ENCODE measurements at places on chromosomes 4 and X. TPM values are rescaled to one million over a fixed set of nuclear protein-coding genes. Genes with fewer than 3 reads are reported as not detected.
A peak's percentile ranks its signal among the peaks of the same experiment; 100 is the strongest.

DNA sequence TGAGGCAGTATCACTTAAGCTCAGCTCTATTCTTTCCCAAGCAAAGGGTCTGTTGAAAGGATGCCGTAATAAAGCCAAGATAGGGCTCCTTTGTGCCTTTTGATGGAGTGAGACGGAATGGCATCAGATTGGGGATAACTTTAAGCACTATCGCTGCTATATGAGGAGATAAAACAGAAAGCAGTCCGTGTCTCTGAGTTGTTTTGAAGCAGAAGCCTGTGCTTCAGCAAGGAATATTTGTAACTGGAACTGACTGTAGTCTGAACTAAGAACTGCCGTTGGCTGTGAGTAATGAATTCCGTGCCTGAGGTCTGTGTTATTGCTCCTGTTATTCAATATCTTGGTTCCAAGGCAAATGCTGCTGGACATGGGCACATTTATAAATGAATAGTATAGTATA lies 297.4 kb downstream of the ANKRD50 start:
- no peaks in the 10 kb centered on the region for H3K36me3 ChIP-seq
- DNase-seq, result no peak
- no peaks in the 10 kb centered on the region for H3K4me1 ChIP-seq
- H3K4me3 ChIP-seq, result no peak overlapping the region

- H3K27ac ChIP-seq, result no peak within 1 kb of the TSS
- H3K27me3 ChIP-seq, result no peaks in the 10 kb centered on the region
- H3K36me3 ChIP-seq, result no peaks in the 10 kb centered on the region
- no peak within 1 kb of the TSS for H3K4me3 ChIP-seq
- DNase-seq, result no peak
These were observed at the start of gene MAGEC2 for GRCh38 chrX:142204522-142205433. TSS of gene MAGEC2 (minus strand) at chrX:142205290. CDS start at chrX:142203987, 1,303 bp downstream.

DNA sequence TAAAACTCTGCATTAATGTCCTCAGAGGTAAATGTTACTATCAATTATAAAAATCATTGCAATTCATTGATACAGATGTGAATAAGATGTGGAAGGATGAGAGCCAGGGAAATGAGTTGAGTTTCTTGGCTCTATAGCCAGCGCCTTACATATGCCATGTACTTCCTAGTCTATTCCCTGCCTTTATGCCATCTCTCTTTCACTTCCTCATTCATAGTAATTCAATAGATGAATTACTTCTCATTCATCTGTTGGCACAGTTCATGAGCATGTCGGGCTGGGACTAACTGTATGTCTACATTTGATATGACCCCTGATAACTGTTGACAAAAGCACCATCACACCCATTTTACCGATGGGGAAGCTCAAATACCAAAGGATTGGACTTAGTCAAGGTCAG lies 55.7 kb downstream of the LNX1 start:
- no peaks in the 10 kb centered on the region for H3K27me3 ChIP-seq
- no peak overlapping the region for H3K27ac ChIP-seq
- no peaks in the 10 kb centered on the region for H3K4me1 ChIP-seq
- no peaks in the 10 kb centered on the region for H3K36me3 ChIP-seq

GRCh38 chrX:103157496-103158316 lies 57.2 kb upstream of the BEX4 start:
- no peaks in the 10 kb centered on the region for H3K4me1 ChIP-seq
- H3K4me3 ChIP-seq, result no peak overlapping the region
- H3K27ac ChIP-seq, result no peak overlapping the region
- no peak for DNase-seq

- no peaks in the 10 kb centered on the region for H3K27me3 ChIP-seq
- H3K4me3 ChIP-seq, result no peak overlapping the region
- no peaks in the 10 kb centered on the region for H3K36me3 ChIP-seq
- H3K4me1 ChIP-seq, result no peaks in the 10 kb centered on the region
These were observed 271.9 kb downstream of the GPM6A start for GRCh38 chr4:175540151-175540550.

DNA sequence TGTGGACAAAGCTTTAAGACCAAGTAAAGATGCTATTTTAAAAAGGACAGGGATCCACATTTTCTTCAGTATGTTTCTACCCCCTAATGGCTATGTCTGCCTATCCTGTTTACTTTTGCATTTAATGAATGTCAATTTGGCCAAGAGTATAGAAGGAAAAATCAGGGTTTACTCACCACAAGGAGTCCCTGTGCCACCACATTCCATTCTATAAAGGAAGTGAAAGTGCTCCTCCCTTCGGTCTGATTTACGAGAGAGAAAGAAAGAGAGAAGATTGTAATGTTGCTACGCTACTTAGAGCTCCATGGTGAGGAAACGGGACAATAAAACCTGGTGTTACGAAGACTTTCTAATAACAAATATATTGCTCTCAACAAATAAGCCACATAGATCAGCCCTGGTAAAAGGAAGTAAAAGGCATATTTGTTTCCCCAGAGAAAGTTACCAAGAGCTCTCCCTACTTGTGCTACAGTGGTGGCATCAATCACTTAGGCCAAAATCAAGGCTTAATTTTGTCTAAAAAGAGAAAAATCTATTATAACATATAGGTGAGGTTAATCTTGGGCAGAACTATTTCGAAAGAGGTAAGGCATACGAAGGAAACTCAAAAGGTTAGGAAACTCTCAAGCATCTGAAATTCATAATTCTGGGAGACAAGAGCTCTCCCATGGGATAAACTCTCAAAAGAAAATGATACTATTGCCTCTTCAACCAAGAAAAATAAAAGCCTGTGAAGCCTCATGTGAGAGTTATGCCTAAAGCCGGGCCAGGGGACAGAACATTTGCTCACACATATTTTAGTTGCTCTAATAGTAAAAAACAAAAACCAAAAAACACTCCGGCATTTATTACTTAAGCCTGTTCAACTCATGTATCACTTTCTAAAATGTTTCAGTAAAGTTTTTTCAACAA lies 29.5 kb downstream of the TAPT1 start:
- no peak overlapping the region for H3K27ac ChIP-seq
- DNase-seq, result no peak
- H3K36me3 ChIP-seq, result peaks cover 10% of the 10 kb centered on the region

DNA sequence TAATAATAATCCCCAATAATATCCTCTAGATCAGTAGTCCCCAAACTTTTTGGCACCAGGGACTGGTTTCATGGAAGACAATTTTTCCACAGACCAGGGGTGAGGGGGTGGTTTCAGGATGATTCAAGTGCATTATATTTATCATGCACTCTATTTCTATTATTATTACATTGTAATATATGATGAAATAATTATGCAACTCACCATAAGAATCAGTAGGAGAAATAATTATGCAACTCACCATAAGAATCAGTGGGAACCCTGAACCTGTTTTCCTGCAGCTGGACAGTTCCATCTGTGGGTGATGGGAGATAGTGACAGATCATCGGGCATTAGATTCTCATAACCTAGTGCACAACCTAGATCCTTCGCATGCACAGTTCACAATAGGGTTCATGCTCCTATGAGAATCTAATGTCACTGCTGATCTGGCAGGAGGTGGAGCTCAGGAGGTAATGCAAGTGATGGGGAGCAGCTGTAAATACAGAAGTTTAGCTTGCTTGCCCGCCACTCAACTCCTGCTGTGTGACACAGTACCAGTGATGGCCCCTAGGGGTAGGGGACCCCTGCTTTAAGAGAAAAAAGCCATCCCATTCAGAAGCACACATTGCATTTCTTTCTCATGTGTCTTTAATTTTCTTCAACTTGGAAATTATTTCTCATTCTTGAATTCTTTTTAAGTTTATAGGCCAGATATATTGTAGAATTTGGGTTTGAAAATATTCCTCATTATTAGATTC lies 16.0 kb upstream of the SH3RF1 start:
- H3K4me1 ChIP-seq, result no peaks in the 10 kb centered on the region
- no peak overlapping the region for H3K27ac ChIP-seq
- H3K27me3 ChIP-seq, result no peaks in the 10 kb centered on the region
- no peak overlapping the region for H3K4me3 ChIP-seq
- no peak for DNase-seq
- H3K36me3 ChIP-seq, result no peaks in the 10 kb centered on the region

- H3K27ac ChIP-seq, result no peak overlapping the region
- no peak for DNase-seq
- H3K4me3 ChIP-seq, result no peak overlapping the region
- H3K36me3 ChIP-seq, result no peaks in the 10 kb centered on the region
- no peaks in the 10 kb centered on the region for H3K27me3 ChIP-seq
These were observed 1.9 kb upstream of the SMARCA1 start for GRCh38 chrX:129525162-129525561.

GRCh38 chr4:183838987-183839712 lies 66.0 kb upstream of the STOX2 start:
- no peaks in the 10 kb centered on the region for H3K27me3 ChIP-seq
- no peaks in the 10 kb centered on the region for H3K36me3 ChIP-seq
- DNase-seq, result no peak
- H3K4me1 ChIP-seq, result no peaks in the 10 kb centered on the region
- H3K4me3 ChIP-seq, result no peak overlapping the region
- no peak overlapping the region for H3K27ac ChIP-seq

- H3K4me1 ChIP-seq, result no peaks in the 10 kb centered on the region
- H3K27ac ChIP-seq, result no peak overlapping the region
- DNase-seq, result peak; percentile 4
- no peaks in the 10 kb centered on the region for H3K36me3 ChIP-seq
- H3K4me3 ChIP-seq, result no peak overlapping the region
These were observed 78.9 kb downstream of the NDST3 start for GRCh38 chr4:118113220-118113619.

DNA sequence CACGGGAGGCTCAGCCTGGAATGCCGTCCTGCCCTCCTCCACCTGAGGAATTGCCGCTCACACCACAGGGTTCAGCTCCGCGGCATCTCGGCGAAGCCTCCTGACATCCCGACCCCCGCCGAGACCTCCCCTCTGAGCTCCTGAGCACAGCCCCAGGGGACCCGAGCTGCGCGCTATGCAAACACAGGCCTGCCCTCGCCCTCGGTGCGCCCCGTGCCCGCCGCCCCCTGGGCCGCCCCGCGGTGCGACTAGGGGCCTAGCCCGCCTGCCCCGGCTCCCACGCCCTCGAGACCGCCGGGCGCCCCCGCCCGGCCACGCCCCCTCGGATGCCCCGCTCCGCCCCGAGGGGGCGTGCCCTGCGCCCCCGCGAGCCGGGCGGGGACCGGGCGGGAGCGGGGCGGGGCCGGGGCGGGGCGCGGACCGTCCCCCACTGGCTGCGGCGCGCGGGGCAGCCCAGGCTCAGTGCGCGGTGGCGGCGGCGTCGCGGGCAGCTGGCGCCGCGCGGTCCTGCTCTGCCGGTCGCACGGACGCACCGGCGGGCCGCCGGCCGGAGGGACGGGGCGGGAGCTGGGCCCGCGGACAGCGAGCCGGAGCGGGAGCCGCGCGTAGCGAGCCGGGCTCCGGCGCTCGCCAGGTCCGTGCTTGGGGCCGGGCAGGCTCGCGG lies at the start of gene FGFR3:
Gene FGFR3 (plus strand): TSS at position 462 of the 664 bp plus-strand sequence. CDS start 642 bp downstream, outside the sequence.
- H3K27me3 ChIP-seq, result peaks cover 56% of the 10 kb centered on the region
- H3K4me3 ChIP-seq, result no peak within 1 kb of the TSS
- no peak for DNase-seq
- H3K36me3 ChIP-seq, result no peaks in the 10 kb centered on the region

DNA sequence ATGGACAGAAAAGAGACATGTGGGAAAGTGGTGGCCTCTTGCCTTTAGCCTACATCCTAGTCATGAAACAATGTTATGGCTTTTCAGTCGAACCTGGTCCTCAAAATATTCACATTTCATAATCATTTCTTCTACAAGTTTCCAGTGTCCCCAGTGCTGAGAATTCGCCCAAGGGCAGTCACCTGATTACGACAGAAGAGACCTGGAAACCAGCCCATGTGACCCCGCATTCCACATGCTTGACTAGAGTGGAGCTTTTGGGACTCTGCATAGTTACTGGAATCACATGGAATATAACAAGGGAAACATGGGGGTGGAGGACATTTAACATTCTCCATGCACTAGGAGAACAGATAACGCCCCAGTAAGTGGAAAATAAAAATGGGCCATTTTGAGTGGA lies 100.1 kb downstream of the PPARGC1A start:
- no peak overlapping the region for H3K27ac ChIP-seq
- H3K36me3 ChIP-seq, result no peaks in the 10 kb centered on the region
- DNase-seq, result no peak
- no peak overlapping the region for H3K4me3 ChIP-seq

The NMU gene
- 2.5 TPM for total RNA-seq

The IRAK1 gene
- total RNA-seq, result 33.9 TPM

The LRIT3 gene
- total RNA-seq, result 0.09 TPM

The HHIP gene
- total RNA-seq, result 6.9 TPM

The GLRA3 gene
- 0.05 TPM for total RNA-seq

The HELT gene
- not detected for total RNA-seq

The BBS12 gene
- total RNA-seq, result 3.9 TPM
